ENCODE measurements at places on chromosomes 2 and 18.

- DNase-seq, result no peak
These were observed 375.8 kb downstream of the GALNT13 start for GRCh38 chr2:154247503-154247902.

DNA sequence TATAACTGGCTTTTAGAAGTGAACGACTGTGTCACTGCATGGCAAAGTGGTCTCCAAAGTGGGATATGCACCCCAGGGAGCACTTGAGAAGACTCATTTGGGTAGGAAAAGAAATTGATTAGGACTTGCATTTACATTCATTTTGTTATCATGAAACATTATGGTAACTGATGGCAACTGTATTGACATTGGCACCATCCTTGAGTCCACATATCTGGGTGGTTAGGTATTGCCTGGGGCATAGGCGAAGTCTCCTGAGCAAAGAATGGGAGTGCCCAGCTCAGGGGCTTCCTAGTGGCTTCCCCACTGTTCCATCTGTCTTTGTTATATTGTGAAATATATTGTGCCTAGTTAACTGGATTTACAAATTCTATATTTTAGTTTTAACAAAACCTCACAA lies 29.2 kb downstream of the SPATS2L start:
- DNase-seq, result no peak

GRCh38 chr2:171225302-171225980 lies 64.7 kb upstream of the TLK1 start:
- DNase-seq, result no peak

- DNase-seq, result no peak
These were observed 17.2 kb downstream of the TEX51 start for GRCh38 chr2:126915903-126916302.

DNA sequence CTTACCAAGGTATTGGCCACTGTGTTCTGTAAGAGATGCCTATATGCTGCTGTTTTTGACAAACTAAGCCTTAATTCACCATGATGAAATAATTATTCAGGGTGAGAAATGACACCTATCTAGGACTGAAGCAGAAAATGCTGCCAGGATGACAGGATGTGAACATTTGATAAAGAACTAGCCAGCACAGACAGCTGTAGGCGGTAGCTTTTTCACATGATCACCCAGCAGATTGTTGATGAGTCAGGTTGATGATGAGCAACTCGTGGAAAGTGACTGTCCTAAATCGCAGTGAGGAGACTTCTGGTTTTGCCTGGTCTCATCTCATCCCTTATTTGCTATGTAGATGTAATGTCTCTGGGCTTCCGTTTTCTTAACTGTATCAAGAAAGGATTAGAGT lies 144.1 kb downstream of the PRPF40A start:
- no peak for DNase-seq

DNA sequence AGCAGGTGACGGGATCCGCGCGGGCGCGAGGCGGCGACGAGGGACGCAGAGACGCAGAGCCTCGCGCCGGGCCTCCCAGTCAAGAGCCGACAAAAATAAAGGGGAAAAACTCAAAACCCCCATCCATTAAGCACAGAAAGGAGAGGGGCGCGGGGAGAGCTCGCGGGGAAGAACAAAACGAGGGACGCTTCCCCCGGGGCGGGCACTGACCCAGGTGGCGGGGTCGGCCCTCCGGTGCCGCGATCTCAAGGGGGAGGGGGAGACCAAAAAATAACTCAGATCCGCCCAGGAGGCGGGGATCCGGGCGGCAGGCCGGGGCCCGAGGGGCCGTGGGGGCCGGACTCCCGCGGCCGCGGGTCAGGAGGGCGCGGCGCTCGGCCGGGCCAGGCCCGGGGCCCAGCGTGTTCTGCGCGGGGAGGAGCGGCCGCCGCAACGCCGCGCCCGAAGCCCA lies 597 bp downstream of the RNF103 start:
- peak; percentile 17 for DNase-seq

All from activated T-helper 1 cell treated with anti-CD3 and anti-CD28 coated beads, Interleukin-2, amount 50 U/mL, for 16 hours (primary cell).